Activated CD8-positive, alpha-beta memory T cell treated with anti-CD3 and anti-CD28 coated beads, Interleukin-2, amount 10 ng/mL, durations not matched to agents 7 days and 5 days (primary cell): ENCODE measurements at places on chromosomes 4 and X. TPM values are rescaled to one million over a fixed set of nuclear protein-coding genes. Genes with fewer than 3 reads are reported as not detected.

Gene ODAPH
- 0.41 TPM for total RNA-seq

Gene EXOC1L
- total RNA-seq, result not detected

Gene TIGD4
- total RNA-seq, result 0.53 TPM

Gene ARHGAP36
- not detected for total RNA-seq

Gene VCX2
- not detected for total RNA-seq

Gene MTNR1A
- not detected for total RNA-seq
